ENCODE measurements at places on chromosomes 5 and 9. TPM values are rescaled to one million over a fixed set of nuclear protein-coding genes. Genes with fewer than 3 reads are reported as not detected.

DNA sequence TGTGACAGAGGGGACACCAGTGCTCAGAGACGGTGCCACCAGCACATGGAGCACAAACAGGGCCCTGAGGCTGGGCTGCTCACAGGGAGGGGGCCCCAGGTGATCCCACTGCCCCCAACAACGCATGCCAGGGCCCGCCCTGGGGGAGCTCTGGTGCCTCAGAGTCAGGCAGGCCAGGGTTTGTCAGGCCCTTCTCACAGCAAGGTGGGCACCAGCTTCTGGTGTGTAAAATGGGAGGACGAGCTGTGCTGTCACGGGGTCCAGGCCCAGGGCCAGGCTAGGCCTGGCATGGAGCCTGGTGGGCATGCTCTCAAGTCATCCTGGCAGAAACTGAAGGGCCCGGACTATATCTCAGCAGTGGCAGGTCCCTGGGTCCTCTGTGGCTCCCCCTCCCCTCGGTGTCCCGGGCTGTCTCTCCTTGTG, 34.5 kb downstream of the PRRT1B start:
- DNase-seq = no peak

- no peak for DNase-seq
Observed at GRCh38 chr5:14177634-14178033, 34.5 kb downstream of the TRIO start.

DNA sequence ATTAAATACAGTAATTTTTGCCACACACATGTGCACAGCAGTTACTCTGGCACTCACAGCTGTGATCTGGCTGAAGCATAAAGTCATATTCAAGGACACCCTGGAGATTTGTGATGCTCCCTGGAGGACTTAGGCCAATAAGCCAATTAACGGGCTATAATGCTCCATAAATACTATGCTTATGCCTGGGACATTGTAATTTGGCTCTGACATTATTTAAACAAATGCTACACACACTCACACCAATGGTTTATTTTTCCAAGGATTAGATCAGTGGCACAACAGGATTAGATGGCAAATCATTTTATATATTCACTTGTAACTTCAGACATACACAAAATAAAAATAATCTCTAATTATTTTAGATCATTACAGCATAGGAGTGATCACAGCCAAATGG, 111.2 kb downstream of the LMNB1 start:
- no peak for DNase-seq

Gene CFAP77
- total RNA-seq = not detected

DNA sequence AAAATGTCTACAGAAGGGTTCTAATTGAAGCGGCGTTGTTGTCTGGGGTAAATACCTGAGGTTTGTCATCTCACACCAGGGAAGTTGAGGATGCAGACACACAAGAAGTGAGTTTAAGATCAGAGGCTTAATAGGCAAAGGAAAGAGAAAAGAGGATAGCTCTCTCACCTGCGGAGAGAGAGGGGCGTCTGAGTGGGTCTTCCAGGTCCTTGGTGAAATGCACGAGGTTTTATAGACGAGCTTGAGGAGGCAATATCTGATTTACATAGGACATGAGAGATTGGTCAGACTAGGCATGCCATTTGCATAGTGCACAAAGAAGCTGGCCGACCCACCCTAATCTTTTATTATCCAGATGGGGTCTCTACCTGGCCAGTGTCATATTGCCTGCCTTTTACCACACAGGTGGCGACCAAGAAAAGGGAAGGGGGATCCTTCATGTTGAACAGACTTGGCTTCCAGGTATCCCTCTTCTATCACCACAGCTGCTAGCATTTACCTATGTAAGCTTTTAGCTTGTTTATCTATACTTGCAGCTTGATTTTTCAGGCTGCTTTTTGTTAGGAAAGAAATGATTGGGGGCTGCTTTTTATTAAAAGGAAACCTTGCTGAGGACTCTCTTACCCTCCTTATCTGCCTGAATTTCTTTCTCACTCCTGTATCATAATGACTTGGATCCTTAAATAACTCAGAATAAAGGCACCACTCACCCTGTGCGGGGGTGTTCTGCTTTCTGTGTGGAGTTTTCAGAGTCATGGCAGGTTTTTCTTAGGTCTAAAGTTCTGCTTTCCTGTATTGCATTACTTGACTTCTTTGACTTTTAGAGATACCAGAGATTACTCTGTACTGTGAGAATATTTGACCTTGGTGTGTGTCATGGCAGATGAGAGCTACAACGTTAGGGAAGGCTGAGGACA, 9.4 kb upstream of the GLT6D1 start:
- no peak for DNase-seq

- no peak for DNase-seq
Observed at GRCh38 chr9:118561051-118561450, 808.2 kb downstream of the BRINP1 start.

DNA sequence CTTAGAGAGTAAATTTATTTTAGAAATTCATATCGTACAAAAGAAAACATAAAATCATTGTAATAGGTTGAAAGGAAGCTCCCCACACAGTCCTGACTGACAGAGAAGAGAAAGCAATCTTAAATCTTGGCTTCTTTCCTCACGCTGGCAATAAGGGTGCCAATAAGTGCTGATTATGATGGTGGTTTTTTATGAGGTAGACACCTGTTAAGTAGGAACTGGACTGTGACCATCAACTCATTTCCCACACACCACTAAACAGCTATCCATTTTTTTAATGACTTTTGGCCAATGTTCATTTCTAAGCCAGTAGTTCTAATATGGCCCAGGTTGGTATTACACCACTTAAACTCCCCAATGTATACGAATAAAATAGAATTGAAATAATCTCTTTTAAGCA, 893.5 kb upstream of the NUDT12 start:
- DNase-seq = no peak

GRCh38 chr9:76655971-76656370, 108.3 kb upstream of the PCA3 start:
- no peak for DNase-seq

GRCh38 chr5:69360442-69360841, 8.9 kb downstream of the AK6 start:
- no peak for DNase-seq

DNA sequence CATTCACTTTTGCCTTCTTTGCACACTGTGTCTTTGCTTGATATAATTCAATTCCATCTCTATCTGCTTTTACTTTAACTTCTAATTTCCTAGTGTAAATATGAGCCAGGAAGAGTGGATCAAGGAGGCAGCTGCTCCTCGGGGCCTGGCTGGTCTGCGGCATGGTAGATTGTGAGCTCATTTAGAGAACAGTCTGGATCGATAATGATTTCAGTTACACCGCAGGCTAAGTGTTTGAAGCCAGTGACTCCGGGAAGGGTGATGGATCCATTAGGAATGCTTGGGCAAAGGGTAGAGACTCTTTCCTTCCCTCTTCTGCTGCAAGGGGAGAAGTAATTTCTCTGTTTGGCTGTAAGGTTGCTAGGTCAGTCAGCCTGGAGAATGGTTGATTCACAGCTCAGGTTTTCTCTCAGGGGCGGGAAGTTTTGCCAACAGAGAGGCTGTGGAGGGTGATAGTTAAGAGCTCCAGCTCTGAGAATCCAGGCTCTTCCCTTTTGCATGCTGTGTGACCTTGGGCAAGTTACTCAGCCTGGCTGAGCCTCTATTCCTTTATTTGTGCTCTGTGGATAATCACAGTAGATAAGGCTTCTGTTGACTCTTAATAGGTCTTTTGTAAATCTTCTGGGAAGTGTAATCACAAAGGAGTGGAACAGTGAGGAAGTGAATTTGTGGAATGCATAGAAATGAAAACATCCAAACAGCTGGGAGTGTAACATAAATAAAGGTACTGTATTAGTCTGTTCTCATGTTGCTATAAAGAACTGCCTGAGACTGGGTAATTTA, 99.1 kb downstream of the PTTG1 start:
- DNase-seq = no peak

Measured in hematopoietic multipotent progenitor cell (in vitro differentiated cells).